Activated T-cell treated with anti-CD3 and anti-CD28 coated beads, Interleukin-2, amount 50 U/mL, for 1 hour (primary cell): ENCODE measurements at places on chromosomes 2 and 18.

- DNase-seq = no peak
These were observed 4.2 kb upstream of the IL1R1 start for GRCh38 chr2:102138331-102138730.

GRCh38 chr18:36672437-36673344, 156.1 kb downstream of the TPGS2 start:
- DNase-seq = no peak

DNA sequence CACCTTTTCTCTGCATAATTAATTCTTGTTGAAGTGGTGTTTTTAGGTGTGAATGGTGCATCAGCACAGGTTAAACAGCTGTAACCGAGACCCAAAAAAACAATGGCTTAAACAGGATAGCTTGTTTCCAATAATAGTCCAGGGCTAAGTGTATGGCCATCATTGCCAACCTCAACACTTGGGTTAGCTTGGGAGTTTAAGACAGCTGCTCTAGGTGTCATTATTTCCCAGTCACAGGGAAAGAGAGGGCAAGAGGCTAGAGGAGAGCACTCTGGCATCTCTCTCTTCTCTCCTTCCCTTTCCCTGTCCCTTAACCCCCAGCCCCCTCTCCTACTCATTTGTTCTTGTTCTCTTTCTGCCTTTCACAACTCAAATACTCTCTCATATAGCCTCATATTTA, 21.1 kb downstream of the BIRC6 start:
- DNase-seq = no peak

GRCh38 chr18:56413862-56414261, 224.5 kb downstream of the TXNL1 start:
- DNase-seq = no peak

GRCh38 chr2:10382354-10383061, 65.6 kb downstream of the ODC1 start:
- peak; percentile 39 for DNase-seq

DNA sequence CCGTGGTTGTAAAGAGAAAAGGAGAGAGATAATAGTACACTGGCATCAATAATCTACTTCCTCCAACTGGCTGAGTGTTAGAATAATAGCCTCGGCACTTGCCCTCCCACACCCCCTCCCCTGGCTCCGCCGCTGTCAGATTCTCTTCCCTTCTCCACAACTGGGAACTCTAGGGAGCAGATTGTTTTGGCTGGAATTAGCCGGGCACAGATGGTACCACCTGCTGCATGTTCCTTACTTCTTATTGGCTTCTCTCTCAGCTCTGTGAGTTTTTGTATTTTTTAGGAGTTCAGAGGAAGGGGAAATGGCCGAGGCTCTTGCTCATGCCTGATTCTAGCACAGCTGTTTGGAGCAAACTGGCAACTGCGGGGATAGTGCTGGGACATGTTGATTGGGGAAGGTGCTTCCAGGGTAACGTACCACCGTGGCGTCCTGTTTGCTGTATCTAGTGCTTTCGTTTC, 140.0 kb downstream of the ZEB2 start:
- no peak for DNase-seq

- no peak for DNase-seq
These were observed 32.5 kb downstream of the GAREM1 start for GRCh38 chr18:32438173-32438572.

DNA sequence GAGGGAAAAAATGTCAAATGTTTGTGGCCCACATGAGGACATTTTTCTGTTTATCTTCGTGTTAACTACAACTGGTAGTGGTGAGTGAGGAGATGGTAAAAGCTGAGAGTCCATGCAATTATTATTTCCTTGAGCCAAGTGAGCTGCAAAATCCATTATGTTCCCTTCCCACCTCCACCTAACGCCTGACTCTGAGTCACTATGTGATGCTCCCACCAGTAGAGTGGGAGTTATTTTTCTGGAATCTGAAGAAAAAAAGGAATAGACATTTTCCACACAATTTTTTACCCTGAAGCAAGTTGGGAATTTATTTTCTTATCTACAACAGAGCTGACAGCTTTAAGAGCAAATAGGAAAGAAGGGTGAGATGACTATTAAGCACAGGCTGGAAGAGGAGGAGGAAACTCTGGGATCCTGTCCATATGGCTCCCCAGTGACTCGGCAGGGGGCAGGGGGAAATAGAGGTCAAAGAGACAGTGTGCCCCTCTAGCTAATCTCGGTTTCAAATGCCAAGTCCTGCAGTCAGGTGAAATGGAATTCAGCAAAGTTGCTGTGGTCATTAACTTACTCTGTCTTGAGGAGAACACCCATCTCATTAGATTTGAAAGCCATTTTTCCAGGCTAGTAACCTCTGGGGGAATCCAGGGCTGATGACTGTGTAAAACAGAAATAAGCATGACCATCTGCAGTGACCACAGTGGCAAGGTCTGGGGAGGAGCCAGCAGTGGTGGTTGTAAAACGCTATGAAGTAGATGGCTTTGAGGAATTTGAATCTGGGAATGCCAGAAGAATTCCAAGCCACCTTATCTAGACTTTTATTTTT, 463.9 kb downstream of the STK39 start:
- DNase-seq = no peak

DNA sequence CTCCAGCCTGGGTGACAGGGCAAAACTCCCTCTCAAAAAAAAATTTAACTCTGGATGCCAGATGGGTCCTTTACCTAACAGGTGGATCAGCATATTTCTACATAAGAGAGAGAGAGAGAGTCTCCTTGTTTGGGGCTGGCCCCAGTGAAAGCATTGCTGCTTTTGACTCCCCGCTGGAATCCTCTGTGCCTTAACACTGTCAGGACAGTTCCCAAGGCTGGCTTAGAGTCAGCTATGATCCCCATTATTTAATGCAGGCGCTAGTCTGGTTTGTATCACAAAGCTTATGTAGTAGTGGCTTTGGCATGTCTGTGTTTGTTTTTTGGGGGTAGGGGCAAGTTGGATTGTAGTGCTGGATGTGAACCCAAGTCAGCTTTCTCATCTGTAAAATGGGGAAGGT, 9.4 kb downstream of the INPP4A start:
- DNase-seq = no peak

DNA sequence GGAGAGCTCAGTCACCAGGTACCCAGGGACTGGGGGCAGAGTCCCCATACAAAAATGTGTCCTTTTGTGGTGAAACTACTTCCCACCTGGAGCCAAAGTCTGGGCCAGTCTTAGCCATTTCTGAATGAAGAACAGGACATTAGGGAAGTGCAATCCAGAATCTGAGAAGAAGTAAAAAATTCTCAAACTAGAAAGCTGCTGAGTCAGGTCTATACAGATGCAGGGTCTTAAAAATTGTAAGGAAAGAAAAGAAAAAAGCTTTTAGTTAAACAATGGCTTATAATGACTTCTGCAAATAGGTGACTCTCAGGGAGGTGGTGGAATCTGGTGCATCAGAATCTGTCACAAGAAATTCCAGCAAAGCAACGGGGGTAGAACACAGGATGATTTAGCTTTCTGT, 13.5 kb downstream of the ZBTB7C start:
- no peak for DNase-seq

DNA sequence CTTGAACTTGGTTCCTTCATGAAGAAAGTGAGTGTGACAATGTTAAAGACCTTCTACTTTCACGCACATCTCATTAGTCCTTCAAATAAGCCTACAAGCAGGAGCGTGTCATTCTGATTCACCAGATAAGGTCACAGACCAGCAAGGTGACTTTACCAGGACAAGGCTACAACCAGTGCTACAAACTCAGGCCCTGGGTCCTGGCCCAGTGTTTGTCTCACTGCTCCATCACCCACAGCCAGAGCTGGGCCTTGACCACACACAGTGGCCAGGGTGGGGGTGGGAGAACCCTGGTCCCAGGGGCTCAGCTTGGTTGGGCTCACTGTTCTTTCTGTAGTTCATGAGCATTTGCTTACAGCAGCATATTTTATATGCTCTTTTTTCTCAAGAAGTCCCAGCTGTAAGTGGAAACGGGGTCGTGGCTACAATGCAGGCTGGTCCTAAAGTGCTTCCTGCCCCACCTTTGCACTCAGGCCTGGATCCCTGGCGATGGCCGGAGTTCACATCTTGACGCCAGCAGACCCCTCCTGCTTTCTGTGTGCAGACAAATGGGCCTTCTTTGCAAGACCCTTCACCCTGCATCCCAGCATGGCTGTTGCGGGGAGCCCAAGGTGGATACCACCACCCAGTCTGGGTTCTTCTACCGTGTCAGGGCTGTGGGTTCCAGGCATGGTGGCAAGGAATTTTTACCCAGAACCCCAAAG, 153.6 kb upstream of the EPAS1 start:
- no peak for DNase-seq

DNA sequence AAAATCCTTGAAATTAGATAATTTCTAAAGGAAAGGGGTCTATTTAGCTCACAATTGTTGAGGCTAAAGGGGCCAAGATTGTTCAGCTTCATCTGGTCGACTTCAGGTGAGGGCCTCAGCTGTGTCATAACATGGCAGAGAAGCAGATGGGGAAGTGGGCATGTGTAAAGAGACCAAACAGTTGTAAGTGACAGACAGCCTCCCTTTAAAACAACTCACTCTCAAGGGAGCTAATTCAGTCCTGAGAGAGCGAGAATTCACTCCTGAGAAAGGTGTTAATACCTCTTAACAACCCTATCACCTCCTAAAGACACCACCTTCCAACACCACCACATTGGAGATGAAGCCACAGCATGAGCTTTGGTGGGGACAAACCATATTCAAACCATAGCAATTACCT, 62.4 kb downstream of the KCMF1 start:
- no peak for DNase-seq

- no peak for DNase-seq
These were observed 67.3 kb downstream of the LIPG start for GRCh38 chr18:49628881-49629795.

DNA sequence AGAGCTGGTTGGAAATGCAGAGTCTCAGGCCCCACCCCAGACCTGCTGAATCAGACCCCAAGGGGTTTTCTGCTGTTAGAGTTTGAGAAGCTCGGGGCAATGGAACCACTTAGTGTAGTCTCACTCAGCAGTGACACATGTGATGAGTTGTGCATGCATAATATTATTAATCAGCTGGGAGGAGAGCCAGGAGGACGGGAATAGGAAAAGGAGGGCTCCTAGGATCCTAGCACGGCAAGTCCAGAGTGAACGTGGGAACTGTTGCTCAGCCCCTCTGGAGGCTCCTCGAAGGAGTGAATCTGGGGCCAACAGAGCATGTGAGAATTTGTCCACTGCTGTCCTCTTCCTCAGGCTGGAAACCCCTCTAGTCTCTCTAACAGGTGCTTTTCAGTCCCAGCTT, 87.1 kb downstream of the HS1BP3 start:
- no peak for DNase-seq

DNA sequence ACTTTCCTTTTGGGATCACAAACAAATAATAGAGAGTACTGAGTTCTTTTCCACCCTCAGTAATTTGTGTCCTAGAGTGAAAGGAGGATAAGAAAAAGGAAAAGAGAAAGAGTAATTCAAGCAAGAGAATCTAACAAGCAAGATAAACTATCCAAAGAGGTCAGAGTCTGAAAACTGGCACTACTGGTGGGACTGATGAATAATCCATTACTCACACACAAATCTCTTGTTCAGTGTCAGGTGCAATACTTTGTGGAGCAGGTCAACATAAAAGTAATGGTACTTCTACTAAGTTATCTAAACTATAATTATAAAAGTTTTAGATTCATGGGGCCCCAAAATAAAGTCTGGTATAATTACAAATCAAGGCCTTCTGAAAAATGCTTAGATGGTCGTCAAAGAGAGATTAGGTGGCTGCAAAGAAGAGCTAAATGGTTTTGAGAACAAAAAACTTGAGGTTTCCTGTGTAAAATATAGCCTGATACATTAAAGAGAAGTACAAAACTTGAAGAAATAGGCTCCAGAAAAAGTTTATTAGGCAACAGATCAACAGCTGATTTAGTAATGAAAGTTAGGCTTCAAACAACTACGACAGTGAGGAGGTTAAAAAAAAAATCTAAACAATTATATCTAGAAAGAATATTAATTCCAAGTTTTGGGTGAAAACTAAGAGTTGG, 109.4 kb downstream of the BAZ2B start:
- no peak for DNase-seq

GRCh38 chr2:46645681-46646162, 166.4 kb downstream of the TMEM247 start:
- no peak for DNase-seq

- DNase-seq = no peak
These were observed 401.6 kb upstream of the NRP2 start for GRCh38 chr2:205280596-205281236.
